ENCODE measurements at places on chromosomes 2 and 18.
A peak's percentile ranks its signal among the peaks of the same experiment; 100 is the strongest.

DNA sequence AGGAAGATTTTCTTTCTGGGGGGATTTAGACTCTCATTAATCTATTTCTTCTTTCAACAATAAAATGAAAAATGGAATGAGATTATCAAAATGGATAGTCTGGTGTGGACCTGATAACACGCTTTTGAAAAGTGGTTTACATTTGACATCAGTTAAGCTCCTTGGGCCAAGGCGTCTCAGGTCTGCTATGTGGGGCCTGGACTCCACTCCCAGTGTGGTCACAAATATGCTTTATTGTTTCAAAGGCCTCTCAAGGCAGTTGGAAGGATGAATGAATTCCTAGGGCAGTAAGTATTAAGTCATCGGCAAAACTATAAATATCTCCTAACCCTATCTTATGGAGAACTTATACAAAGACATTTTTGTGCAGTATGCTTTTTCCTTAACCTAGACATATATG, 74.5 kb downstream of the ETAA1 start:
- peak; percentile 72 for DNase-seq

- peak; percentile 48 for DNase-seq
Measured at GRCh38 chr2:41879235-41879916, 168.4 kb upstream of the PKDCC start.

DNA sequence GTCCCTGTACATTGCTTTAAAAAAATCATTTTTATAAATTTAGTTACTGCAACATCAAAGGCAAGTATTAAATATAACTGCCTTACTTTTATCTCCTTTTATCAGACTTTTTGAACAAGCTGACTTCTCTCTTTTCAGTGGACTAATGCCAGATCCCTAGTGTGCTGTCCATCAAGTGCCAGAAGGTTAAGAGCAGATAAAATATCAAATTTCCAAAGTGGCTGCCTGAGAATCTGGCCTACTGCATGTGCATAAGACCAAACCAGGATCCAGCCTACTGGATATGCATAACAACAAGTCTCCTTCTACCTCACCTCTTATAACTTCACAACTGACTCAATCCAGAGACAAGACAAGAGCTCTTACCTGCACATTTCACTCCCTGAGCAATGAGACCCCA, 59.8 kb upstream of the CHRNA1 start:
- no peak for DNase-seq

DNA sequence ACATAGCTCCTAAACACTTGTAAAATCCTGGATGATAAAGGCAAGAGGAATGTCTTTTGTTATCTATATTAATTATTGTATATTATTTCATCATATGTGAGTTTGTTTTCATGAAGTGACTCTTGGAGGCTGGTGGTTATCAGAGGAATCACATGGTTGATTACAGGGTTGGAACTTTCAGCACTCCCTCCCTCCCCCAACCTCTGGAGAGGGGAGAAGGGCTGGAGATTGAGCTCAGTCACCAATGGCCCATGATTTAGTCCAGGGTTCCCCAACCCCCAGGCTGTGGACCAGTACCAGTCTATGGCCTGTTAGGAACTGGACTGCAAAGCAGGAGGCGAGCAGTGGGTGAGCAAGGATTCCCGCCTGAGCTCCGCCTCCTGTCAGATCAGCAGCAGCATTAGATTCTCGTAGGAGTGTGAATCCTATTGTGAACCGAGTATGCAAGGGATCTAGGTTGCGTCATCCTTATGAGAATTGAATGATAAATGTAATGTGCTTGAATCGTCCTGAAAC, 37.7 kb downstream of the FBXO48 start:
- DNase-seq, result no peak

DNA sequence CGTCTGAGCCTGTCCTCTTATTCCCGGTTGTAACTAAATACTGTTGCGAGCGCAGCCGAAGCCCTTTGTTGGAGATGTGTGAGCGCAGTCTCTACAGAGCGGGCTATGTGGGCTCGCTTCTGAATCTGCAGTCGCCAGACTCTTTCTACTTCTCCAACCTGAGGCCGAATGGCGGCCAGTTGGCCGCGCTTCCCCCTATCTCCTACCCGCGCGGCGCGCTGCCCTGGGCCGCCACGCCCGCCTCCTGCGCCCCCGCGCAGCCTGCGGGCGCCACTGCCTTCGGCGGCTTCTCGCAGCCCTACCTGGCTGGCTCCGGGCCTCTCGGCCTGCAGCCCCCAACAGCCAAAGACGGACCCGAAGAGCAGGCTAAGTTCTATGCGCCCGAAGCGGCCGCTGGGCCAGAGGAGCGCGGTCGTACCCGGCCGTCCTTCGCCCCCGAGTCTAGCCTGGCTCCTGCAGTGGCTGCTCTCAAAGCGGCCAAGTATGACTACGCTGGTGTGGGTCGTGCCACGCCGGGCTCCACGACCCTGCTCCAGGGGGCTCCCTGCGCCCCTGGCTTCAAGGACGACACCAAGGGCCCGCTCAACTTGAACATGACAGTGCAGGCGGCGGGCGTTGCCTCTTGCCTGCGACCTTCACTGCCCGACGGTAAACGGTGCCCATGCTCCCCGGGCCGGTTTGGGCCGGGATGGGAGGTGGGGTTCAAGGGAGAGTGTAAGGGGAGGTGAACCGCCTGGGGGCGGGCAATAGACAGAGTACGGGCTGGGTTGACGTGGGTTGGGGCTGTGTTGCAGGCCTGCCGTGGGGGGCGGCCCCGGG, at the start of gene HOXD12:
Gene HOXD12 (plus strand): TSS at position 68 of the 819 bp plus-strand sequence. CDS start 7 bp downstream, at position 75.
- DNase-seq, result no peak

DNA sequence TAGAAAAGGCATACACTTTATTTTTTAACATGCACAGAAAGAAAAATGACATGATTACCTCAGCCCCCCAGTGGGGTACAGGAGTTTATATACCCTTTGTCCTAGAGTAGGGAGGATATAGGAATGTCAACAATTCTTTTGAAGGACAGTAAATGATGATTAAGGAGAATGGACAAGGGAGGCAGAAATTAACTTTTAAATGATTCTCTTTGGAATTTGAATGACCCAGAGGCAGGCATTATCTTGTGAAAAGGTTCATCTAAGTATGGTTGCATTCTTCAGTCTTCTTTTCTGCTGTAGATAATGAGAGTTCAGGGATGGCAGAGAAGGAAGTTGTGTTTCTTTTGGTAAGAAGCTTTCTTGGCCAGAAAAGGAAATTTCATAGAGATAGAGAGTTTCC, 971.3 kb downstream of the CNTNAP5 start:
- no peak for DNase-seq

GRCh38 chr2:105761931-105762515, 17.3 kb downstream of the NCK2 start:
- peak; percentile 37 for DNase-seq

GRCh38 chr18:54019641-54020040, 204.8 kb downstream of the MBD2 start:
- DNase-seq, result no peak

- peak; percentile 66 for DNase-seq
Measured at GRCh38 chr2:176650104-176650837, 381.0 kb downstream of the MTX2 start.

GRCh38 chr2:126658905-126659561, 3.1 kb downstream of the GYPC start:
- peak; percentile 17 for DNase-seq

GRCh38 chr2:64842030-64842429, 147.2 kb upstream of the SLC1A4 start:
- no peak for DNase-seq

All from fibroblast of skin of abdomen (primary cell).